ENCODE measurements at places on chromosomes 4 and X.

DNA sequence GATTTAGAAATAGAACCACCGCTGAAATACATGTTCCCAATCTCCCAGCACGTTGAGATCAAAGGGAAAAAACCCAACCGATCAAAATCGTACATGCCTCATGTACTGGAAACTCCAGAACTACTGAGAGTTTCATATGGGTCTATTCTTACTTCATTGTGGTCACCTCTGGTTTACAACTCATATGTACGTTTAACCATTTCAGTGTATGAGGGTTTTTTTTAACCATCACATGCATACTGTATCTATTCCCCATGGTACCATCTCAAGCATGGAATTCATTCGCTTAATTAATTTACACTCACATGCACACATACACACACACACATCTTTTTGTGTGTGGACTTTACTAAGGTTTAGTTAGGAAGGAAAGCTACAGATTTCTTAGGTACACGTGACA is 46.0 kb upstream of the CLNK start:
- DNase-seq = no peak

DNA sequence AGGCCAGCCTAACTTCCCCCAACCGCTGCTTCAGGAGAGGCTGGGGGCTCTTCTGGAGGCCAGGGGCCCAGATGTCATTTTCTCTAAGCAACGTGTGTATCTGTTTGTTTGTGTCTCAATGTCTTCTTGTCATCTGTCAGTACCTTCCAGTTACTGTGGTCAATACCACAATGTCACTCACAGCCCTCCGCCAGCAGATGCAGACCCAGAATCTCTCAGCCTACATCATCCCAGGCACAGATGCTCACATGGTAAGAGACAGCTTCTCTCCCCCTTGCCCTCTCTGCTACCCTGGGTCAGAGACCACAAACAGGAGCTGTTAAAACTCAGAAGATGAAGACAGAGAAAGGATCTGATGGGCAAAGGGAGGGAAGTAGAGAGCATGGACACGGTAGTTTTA is 5.0 kb downstream of the XPNPEP2 start:
- DNase-seq = no peak

GRCh38 chrX:123814343-123814742 is 45.5 kb upstream of the XIAP start:
- no peak for DNase-seq

GRCh38 chr4:155765149-155765548 is 6.3 kb downstream of the GUCY1B1 start:
- no peak for DNase-seq

- DNase-seq = no peak
These were observed 19.1 kb upstream of the CISD2 start for GRCh38 chr4:102849579-102850104.

- no peak for DNase-seq
These were observed 68.0 kb downstream of the ATP8A1 start for GRCh38 chr4:42588909-42589308.

GRCh38 chr4:177367336-177367735 is 57.7 kb downstream of the NEIL3 start:
- no peak for DNase-seq

DNA sequence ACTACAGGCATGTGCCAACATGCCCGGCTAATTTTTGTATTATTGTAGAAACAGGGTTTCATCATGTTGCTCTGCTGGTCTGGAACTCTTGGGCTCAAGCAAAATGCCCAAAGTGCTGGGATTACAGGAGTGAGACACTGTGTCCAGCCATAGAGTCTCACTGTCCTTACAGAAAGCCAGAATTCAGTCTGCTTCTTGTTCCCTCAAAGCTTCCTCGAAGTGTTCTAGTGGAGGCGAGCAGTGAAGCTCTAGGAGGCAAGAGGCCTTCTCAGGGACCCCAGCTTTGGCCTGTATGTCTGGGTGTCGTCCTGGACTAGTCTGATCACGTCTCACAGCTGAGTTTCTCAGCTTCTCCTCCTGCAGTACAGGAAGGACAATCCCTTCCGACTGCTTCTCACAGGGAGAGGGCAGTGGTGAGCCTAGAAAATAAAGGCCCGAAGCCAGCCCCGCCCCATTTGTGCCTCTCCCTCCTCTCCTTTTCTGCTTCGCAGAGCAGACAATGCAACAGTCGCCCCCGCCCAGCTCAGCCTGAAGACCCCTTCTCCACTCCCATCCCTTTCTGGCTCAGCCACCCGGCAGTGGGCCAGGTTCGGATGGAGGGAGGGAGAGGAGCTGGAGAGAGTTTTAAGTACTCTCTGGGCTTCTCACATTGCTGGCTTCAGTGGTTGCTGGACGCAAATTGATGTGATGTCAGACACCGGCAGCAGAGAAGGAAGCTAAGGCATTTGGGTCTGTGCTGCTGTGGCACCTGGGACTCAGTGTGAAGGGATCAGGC is 11.1 kb upstream of the FAM3A start:
- no peak for DNase-seq

DNA sequence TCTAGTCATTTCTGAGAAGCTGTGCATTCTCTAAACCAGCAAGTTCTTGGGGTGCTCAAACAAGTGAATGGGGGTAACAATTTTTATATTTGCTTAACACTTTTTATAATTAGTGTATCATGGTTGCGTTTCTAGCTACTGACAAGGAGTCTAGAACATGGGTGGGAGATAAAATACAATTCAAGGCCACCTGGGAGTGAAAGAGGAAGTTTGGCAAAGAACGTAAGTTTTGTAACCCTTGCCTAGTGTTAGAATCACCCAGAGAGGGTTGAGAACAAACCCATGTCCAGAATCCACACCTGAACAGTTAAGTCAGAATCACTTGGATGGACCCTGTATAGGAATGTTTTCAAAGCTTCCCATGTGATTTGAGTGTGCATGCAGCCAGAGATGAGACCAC is 92.7 kb downstream of the AFF2 start:
- DNase-seq = no peak

GRCh38 chrX:148268673-148269072 is 231.7 kb upstream of the AFF2 start:
- DNase-seq = no peak

- no peak for DNase-seq
These were observed at the start of gene RIBC1 for GRCh38 chrX:53422861-53423306. RIBC1 (plus strand) TSS chrX:53422873; CDS start chrX:53426277, 3,404 bp downstream.

GRCh38 chr4:133584714-133585113 is 435.6 kb downstream of the PCDH10 start:
- DNase-seq = no peak

- no peak for DNase-seq
These were observed 26.3 kb upstream of the RASGEF1B start for GRCh38 chr4:81498046-81498445.

- DNase-seq = no peak
These were observed 104.9 kb upstream of the ATP8A1 start for GRCh38 chr4:42761804-42762203.

GRCh38 chr4:122100508-122100907 is 51.6 kb upstream of the BLTP1 start:
- DNase-seq = no peak

GRCh38 chr4:63211375-63211774 is 1197.9 kb downstream of the TECRL start:
- no peak for DNase-seq

DNA sequence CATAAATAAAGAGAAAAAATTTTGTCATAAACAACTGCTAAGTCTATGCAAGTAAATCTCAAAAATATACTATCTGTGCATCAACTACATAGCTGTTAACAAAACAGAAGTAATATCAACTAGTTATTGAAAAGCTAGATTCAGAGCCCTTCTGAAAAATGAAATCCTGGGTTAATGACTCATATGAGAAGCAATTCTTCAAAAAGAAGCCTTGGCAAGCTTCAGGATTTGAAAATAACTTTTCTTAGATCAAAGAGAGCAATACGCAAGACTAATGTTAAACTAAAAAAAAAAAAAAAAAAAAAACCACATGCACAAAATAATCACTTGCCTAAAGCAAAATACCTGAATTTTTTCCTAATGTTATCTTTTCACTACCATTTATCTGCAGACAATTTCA is 566.1 kb upstream of the BOD1L1 start:
- DNase-seq = no peak

GRCh38 chrX:51332188-51332942 is at the start of gene NUDT10:
NUDT10 (plus strand) TSS chrX:51332822; CDS start chrX:51332966, 144 bp downstream.
- DNase-seq = peak; percentile 13

- DNase-seq = no peak
These were observed 5.9 kb downstream of the MRFAP1L1 start for GRCh38 chr4:6703786-6704185.

GRCh38 chrX:38868321-38868720 is 67.1 kb downstream of the MID1IP1 start:
- DNase-seq = no peak

DNA sequence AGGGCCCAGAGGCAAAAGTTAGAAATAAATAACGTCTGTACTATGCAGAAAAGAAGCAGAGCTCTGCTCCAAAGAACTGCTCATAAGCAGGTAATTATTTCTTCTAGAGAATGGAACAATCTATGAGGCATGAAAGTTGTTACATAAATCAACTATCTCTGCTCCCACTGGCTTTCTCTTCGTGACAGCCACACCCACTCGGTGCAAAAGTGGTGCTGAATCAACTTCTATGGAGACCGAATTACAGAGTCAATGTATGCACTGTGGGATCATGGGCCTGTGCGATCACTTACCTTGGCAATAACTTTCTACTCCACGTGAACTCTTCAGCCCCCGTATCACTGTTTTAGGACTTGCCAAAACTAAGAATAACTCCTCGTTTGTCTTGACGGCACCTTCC is 99.4 kb upstream of the ATXN3L start:
- DNase-seq = no peak

- DNase-seq = no peak
These were observed 70.1 kb upstream of the CBR4 start for GRCh38 chr4:169079942-169080827.

GRCh38 chr4:17142232-17142711 is 243.8 kb upstream of the LDB2 start:
- DNase-seq = no peak

DNA sequence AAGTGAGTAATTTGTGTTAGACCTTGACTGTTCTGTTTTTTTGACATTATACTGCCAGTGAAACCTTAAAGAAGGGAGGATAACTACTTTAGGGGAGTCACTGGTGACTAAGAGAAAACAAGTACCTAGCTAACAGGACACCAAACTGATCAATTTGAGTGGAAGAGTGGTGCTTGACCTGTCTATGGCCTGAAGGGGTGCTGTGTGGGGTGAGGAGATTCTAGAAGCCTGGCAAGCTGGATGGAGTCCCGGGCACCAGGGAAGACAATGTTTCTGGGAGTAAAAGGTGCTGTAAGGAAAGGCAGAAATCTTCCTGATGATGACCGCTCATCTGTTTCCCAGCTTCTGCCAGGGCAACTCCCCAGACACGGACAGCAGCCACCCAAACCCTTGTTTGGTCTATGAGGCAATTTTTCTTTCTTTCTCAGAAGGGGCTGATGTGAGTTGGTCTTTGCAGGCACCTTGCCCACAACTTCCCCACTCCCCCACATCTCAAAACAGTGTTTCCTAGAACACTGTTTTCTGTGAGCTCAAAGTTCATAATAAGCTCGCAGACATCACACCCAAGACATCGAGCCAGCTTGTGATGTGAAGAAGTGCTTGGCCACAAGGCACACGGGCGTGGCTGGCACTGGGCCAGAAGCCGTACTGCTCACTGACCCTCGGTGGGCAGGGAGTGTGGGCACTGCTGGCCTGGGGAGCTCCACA is 4.6 kb downstream of the TXK start:
- DNase-seq = peak; percentile 15

DNA sequence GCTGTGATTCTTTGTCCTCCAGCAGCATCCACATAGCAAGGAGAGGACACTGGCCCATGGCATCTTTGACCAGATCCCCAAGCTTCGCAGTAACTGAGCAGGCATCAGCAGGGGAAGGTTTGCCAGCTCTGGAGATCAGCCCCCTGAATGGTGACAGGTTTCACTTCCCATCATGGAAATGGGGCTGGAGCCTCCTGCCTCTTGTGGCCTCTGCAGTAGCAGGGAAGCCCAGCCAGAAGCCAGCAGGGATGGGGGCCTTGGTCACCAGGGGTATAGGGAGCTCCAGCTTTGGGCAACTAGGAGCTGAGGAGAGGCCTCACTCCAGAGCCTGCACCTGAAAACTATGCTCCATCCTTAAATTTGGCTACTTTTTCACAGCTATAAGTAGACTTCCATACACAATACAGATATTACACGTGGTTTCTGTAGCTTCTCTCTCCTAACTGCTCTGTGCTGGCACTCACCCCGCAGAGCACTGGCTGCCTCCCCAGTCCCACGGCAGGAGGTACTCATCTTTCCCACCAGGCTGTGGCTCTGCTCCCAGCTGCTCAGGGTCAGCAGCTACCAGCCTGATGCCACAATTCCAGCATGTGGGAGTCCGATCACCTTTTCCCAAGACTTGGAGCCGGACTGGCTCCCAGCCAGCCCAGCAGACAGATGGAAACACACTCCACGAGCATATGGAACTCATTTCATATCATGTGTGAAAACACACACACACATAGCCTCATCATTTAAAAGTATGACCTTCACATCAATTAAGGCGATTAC is 2.8 kb downstream of the TMEM271 start:
- DNase-seq = no peak

DNA sequence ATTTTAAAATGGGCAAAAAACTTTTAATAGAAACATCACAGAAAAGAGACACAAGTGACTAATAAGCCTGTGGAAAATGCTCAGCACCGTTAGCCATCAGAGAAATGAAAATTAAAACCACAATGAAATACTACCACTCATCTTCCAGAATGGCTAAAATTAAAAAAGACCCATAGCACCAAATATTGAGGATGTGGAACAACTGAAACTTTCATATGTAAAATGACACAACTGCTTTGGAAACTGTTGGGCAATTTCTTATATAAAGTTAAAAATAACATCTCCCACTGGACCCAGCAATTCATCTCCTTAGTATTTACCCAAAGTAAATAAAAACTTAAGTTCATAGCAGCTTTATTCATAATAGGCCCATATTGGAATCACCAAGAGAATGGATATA is 94.2 kb downstream of the TENM3 start:
- DNase-seq = no peak

- DNase-seq = no peak
These were observed 1827.2 kb downstream of the ARAP2 start for GRCh38 chr4:34417160-34417559.

- no peak for DNase-seq
These were observed 30.3 kb upstream of the BRS3 start for GRCh38 chrX:136457303-136457917.

GRCh38 chr4:157992038-157992705 is 180.7 kb downstream of the GASK1B start:
- DNase-seq = no peak

DNA sequence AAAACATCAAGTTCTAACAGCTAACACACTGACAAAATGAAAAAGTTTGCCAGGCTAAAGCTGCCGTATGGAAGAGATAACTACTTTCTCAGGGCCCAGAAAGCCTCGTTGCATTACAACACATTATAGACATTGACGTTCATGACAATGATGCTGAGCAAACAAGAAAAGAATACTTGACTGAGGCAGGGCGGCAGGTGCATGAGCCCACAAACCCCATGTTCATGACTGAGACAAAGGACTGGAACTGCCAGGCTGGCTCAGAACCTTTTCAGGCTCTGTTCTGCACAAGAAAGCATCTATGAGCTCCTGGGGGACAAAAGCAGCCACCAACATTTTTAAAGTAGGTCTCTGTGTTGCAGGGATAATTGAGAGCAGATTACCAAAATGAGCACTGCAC is 13.6 kb downstream of the TLR6 start:
- no peak for DNase-seq
